ENCODE measurements at places on chromosomes 16 and 17.

DNA sequence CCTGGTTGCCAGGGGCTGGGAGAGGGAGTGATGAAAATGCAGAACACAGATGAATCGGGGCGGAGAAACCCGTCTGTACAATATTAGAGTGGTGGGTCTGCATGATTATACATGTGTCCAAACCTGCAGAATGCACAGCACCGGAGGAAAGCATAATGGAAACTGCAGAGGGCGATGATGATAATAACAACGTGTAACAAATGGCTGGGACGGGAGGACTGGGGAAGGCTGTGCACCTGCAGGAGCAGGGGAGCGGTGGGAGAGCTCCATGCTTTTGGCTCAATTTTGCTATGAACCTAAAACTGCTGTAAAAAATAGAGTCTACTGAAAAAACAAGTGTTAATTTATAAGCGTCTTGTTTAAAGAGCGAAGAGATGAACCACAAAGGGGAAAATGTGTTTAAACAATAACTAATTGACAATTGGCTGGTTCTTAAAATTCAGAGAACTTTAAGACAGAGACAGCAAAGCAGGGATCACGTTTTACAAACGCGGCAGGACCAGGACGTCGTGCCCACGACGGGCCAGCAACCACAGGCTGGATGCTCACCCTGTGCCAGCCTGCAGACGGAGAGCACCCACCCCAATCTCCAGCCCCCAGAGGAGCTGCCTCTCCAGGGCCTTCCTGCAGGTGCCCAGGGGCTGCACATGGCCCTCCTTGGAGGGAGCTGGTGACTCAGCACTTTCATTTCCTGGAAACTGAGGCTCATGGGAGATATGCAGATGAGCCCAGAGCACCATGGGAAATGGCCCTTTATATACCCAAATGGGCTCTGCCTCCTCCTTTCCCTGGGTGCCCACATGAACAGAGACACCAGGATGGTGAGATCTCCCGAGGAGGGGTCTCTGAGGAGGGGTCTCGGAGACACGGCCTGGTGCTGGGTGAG, at the start of gene TEX19:
TSS of gene TEX19 (plus strand) at position 783 of the 886 bp plus-strand sequence. CDS start 2,904 bp downstream, outside the sequence.
- DNase-seq, result peak; percentile 39

DNA sequence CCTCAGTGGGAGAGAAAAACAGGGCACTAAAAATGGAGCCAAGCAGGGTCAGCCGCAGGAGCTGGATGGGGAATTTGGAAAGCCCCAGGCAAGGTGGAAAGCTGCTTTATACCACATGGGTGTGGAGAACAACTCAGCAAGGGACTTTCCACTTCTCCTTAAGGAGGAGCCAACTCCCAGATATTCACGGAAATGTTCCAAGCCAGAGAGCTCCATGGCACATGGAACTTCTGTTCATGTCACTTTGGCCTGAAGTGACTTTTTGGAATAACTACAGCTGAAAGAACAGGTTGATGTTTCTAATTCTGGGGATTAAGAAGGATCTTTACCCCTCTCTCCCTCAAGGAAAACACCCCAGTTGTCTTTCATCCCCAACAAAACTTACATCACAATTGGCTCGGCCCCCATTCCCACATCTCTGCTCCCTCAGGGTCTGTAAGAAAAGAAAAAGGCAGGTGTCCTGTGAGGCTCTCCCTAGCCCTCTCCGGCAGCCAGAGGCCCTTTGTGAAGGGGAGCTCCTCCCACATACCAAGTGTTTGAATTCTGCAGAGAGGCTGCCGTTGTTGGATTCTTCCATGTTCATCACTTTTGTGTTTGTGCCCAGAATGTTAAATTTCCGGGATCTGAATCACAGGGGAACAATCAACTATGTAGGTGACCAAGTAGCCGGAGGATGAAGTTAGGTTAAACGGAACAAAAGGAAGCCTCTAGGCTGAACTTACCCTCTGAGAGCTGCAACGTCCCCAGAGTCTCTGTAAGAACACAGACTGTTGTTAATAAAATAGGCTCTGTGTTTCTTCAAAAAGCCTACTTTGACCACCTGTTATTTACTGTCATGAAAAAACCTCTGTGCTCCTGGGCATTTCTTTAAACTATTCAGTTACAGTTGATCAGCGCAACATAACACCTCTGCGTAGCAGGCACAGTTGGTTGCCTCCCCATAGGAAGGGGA, 41.0 kb downstream of the STAT5A start:
- no peak for DNase-seq

- DNase-seq, result no peak
These were observed 375 bp upstream of the KRT32 start for GRCh38 chr17:41467561-41467960.

- DNase-seq, result no peak
These were observed 24.5 kb upstream of the TEKT1 start for GRCh38 chr17:6856051-6856450.

- DNase-seq, result no peak
These were observed 10.3 kb upstream of the HAPSTR1 start for GRCh38 chr16:9081158-9081557.

Measured in T-helper 1 cell (primary cell).